Dorsolateral prefrontal cortex (tissue), 122 donors: ENCODE measurements at places on chromosomes 6 and 20.

- no peak for DNase-seq
Measured at GRCh38 chr6:110232450-110232849, 52.2 kb downstream of the CDC40 start.

DNA sequence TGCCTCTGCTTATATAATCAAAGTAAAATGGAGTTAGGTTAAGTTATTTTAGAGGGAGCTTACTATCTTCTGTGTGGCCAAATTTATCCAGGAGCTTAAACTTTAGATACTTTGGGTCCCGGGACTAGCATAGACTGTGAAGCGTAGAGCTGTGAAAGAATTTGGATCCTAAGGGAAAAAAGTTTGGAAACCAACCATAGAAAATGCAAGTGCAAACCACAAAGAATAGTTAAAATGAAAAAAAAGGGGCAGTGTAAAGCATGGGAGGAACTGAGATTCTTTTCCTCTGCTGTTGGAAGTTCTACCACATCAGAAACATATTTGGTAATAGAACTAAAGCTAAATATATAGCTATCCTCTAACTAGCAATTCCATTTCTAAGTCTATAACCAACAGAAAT lies 232.2 kb upstream of the FLRT3 start:
- no peak for DNase-seq

DNA sequence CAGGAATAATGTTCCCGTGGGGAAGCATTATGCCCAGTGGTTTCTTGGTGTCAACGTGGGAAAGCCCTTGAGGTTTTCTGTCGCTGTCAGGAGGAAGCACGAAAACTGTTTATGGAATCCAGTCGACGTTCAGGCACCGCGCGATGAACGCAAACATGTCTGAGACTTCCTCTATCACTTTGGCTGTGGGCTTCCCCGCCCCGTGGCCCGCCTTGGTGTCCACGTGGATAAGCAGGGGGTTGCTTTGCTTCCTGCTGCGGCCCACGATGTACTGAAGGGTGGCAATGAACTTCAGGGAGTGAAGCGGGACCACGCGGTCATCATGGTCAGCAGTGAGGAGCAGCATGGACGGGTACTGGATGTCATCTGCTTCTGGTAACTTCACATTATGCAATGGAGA lies 98.2 kb upstream of the POPDC3 start:
- no peak for DNase-seq

GRCh38 chr20:17845701-17846475 lies 122.7 kb downstream of the SNX5 start:
- DNase-seq: no peak

- no peak for DNase-seq
Measured at GRCh38 chr6:6788394-6789032, 200.0 kb downstream of the LY86 start.

- DNase-seq: peak; percentile 35
Measured at GRCh38 chr6:14211562-14211942, 94.0 kb downstream of the CD83 start.

GRCh38 chr6:133966654-133967329 lies 13.8 kb downstream of the TBPL1 start:
- no peak for DNase-seq

DNA sequence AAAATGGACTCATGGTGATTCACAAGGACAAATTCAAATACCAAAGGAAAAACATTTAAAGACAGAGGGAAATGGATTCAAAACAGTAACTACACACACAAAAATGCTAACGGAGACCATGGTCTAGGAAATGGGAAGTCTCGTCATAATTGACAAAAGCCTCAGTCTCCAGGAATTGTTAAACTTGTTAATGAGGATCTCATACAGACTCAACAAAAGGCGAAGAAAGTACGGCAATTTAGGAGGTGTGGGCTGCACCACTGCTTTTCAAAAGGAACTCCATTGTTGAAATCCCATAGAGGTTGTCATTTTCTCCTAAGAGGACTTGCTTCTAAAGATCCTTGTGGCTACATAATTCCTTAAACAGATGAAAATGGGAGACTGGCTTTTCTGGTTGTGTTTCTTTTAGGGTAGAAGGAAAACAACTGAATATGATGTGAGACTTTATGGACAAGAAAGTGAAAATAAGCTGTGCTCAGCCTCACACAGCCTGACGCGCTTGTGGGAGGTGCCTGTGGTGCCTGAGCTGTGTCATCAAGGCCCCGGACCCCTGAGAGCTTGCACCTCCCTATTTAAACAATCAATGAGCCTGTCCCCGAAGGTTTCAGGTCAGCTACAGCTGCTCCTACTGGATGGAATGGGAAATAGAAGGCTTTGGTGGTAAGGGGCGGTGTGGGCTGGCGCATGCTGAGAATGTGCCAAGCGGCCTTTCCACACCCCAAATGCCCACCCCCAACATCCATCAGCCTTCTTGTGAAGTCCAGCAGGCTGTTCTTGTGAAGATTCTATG lies 2.5 kb upstream of the CLDN20 start:
- DNase-seq: no peak

- no peak for DNase-seq
Measured at GRCh38 chr20:44319839-44320422, 8.9 kb upstream of the FITM2 start.

GRCh38 chr20:64038565-64039292 lies 2.7 kb downstream of the C20orf204 start:
- no peak for DNase-seq
